Natural killer cell (primary cell): ENCODE measurements at places on chromosomes 3 and 15. TPM values are rescaled to one million over a fixed set of nuclear protein-coding genes. Genes with fewer than 3 reads are reported as not detected.

Gene IL17RE
- 2.5 TPM for total RNA-seq

Gene PYGO1
- total RNA-seq = not detected

Gene SMC4
- total RNA-seq = 99.3 TPM

Gene TNFAIP8L3
- total RNA-seq = not detected

Gene FGF12
- total RNA-seq = not detected

Gene SLC7A14
- total RNA-seq = not detected

Gene MYNN
- 29.9 TPM for total RNA-seq
